ENCODE measurements at places on chromosomes 16 and 17.
A peak's percentile ranks its signal among the peaks of the same experiment; 100 is the strongest.

GRCh38 chr17:81376946-81377714, 18.1 kb upstream of the BAHCC1 start:
- no peak for DNase-seq

GRCh38 chr16:55725055-55725777, 69.4 kb downstream of the SLC6A2 start:
- no peak for DNase-seq

DNA sequence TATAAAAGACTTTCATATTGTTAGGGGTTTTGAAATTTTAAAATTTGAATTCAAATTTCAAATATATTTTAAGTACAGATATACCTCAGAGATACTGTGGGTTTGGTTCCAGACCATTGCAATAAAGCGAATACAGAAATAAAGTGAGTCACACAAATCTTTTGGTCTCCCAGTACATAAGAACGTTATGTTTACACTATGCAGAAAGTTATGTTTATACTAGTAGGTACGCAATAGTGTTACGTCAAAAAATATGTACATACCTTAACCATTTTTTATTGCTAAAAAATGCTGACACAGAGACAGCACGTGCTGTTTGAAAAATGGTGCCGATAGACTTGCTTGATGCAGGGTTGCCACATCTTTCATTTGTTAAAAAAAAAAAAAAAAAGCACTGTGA, 19.7 kb downstream of the NUP88 start:
- no peak for DNase-seq

- DNase-seq = no peak
These were observed 30.5 kb upstream of the TANC2 start for GRCh38 chr17:62935523-62935922.

DNA sequence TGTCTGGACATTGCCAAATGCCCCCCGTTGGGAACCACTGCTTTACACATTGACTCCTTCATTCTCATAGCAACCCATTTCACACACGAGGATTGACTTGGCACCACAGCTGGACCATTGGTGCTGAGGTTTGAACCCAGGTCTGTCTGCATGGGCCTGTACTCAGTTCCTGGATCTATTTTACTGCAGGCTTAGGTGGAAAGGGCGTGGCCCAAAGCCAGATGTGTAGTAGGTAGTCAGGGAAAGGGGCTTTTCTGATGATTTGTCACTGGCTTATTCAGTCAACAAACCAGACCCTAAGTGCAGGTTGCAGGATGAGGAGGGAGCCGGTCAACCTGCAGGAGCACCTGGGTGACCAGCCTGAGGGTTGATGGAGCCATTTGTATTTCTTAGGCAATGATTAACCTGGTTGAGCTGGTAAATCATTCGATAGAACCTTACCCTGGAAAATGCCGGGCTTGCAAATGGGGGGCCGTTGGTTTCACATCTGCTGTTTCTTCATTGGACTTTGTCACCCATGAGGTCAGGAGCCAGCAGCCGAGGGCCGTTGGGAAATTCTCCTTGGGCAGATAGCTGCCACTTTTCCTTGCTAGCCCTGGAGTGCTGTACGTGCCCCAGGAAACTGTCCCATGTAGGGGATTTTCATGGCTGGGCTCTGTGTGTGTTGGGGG, 104.4 kb downstream of the CMIP start:
- DNase-seq = no peak

GRCh38 chr16:89303617-89304016, 86.1 kb downstream of the ZNF778 start:
- no peak for DNase-seq

GRCh38 chr16:50093607-50094539, 28.1 kb downstream of the HEATR3 start:
- DNase-seq = no peak

DNA sequence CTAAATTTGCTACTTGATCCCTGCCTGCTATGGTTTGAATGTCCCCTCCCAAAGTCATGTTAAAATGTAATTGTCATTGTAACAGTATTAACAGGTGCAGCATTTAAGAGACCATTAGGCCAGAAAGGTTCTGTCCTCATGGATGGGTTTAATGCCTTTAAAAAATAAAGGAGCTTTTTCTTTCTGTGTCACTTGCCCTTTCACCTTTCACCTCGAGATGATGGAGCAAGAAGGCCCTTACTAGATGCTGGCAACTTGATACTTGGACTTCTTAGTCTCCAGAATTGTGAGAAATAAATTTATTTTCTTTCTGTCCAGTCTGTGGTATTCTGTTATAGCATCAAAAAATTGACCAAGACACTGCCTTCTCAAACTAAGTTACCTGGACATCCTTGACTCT, 98.5 kb downstream of the BRIP1 start:
- DNase-seq = no peak

DNA sequence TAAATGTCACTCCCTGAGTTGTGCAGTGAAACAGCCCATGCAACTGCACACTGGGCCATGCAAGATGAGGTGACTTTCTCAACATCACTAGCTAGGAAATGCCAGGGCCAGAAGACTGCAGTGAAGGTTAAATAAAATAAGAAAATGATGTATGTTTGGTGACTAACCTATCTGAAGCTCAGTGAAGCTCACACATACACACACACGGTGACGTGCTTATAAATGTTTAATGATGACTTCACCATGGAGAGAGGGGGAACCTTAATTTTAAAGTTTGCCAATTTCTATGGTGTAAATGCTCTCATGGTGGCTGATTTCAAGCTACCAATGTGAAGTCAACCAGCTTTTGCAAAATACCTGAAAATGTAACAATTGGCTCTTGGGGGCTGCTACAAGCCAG, 166.4 kb downstream of the MAF start:
- no peak for DNase-seq

DNA sequence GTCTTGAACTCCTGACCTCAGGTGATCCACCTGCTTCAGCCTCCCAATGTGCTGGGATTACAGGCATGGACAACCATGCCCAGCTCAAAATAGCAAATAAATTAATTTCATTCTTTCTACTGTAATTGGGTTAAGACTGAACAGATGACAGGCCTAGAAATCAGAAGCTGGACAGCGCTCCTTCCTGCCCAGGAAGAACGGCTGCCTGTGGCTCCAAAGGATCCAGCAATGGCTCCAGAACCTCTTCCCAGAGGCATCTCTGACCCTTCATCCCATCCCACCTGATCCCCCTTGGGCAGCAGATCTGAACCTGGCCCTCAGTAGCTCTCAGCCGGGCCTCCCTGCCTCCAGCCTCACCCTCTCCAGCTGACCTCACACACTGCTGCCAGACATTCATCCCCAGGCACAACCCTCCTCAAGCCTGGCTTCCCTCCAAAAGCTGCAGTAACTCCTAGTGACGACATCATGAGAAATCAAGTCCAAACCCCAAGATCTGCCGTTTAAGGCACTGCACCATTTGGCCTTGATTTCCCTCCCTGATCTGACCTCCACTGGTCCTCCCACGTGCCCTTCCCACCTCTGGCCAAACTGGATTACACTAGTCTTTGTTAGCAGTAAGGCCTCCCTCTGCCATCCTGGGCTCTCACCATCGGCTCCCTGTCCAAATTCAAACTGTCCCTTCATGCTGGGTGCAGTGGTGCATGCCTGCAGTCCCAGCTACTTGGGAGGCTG, 3.1 kb upstream of the MIF4GD start:
- no peak for DNase-seq

GRCh38 chr16:50699326-50700159, 6.1 kb downstream of the NOD2 start:
- DNase-seq = no peak

- DNase-seq = no peak
These were observed 218.6 kb downstream of the PRKCA start for GRCh38 chr17:66520999-66521398.

- DNase-seq = no peak
These were observed 21.9 kb upstream of the MAPK3 start for GRCh38 chr16:30144917-30145316.

GRCh38 chr17:83077411-83077810, 2.0 kb upstream of the METRNL start:
- DNase-seq = no peak

GRCh38 chr16:50015631-50016030, 9.4 kb upstream of the CNEP1R1 start:
- DNase-seq = no peak

- DNase-seq = no peak
These were observed 200.8 kb downstream of the PRKCB start for GRCh38 chr16:24036614-24037013.

DNA sequence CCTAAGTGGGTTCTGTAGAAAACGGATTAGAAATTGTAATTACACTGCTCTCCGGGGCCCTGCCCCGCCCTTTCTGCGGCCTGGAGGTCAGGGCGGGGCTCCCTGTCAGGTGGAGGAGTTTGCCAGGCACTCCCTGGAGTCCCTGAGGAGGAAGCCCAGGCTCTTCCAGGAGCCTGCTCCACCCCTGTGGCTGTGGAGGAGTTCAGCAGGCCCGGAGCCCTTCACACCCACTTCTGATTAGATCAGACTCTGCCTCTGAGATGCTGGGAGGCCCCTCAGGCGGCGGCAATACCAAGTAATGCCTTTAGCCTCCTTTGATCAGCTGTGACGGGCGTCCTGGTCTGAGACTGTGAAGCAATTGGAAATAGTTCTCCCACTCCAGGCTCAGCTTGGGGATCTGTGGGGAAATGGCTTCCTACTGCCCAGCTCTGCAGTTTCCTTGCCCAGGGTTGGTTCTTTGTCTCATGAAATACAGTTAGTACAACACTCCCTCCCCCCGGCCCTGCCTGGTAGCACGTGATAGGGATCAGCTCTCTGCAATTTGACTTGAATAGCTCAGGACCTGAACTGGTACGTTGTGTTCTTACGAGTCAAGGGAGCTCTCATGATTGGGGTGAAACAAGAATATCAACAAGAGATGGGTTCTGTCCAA, 22.3 kb downstream of the BAIAP2 start:
- DNase-seq = no peak

DNA sequence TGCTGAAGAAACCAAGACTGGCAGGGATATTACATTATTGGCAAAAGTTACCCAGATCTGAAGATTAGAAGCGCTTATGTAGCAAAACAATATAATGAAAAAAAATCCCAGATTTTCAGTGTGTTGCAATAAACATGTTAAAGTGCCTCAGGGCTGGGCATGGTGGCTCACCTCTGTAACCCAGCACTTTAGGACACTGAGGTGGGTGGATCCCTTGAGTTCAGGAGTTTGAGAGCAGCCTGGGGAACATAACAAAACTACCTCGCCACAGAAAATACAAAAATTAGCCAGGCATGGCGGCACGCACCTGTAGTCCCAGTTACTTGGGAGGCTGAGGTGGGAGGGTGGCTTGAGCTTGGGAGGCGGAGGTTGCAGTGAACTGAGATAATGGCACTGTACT, 6.8 kb downstream of the ZNF207 start:
- no peak for DNase-seq

DNA sequence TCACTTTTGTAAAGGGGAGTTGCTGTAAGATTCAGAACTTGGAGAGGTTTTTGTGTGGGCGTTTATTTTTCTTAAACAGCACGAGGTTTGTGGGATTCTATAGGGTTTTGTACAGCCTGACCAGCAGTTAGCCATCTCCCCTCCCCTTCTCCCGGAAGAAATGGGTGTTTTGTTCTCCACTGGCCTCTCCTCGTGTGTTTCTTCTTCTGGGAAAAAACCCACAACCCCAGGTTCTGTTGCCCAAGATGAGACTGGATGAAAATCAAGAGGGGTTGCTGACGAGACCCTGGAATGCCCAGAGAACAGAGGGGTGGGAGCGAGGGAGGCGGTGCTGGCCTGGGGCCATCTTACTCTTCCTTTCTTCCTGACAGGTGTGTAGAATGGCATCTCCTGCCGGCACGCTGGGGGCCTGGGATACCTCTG, 186.1 kb downstream of the MSI2 start:
- DNase-seq = no peak

GRCh38 chr16:503150-504071, 24.1 kb upstream of the CAPN15 start:
- no peak for DNase-seq

GRCh38 chr17:38797158-38797490, 2.2 kb downstream of the PIP4K2B start:
- no peak for DNase-seq

- peak; percentile 92 for DNase-seq
These were observed at the start of the genes SMG6 and SRR for GRCh38 chr17:2303204-2304188. SMG6 (minus strand) TSS chr17:2303785; CDS start chr17:2303720, 65 bp downstream. SRR (plus strand) TSS chr17:2303950; CDS start chr17:2315561, 11,611 bp downstream.

DNA sequence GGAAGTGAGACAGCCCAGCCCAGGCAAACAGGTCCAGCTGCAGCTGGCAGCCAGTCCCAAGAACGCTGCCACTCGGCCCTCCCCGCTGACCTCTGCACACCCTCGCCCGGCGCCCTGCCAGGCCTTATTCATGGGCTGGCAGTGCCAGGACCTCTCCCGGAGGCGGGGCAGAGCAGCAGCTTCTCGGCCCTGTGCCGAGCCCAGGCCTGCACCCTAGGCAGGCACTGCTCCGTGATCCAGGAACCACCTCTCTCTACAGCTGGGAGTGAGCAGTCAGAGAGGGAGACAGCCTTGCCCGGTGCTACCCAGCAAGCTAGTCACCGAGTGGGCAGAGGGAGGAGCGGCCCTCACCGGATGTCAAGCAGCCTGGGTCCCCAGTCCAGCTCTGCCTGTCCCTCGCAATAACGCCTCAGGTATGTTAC, 79.9 kb upstream of the CBX4 start:
- no peak for DNase-seq

DNA sequence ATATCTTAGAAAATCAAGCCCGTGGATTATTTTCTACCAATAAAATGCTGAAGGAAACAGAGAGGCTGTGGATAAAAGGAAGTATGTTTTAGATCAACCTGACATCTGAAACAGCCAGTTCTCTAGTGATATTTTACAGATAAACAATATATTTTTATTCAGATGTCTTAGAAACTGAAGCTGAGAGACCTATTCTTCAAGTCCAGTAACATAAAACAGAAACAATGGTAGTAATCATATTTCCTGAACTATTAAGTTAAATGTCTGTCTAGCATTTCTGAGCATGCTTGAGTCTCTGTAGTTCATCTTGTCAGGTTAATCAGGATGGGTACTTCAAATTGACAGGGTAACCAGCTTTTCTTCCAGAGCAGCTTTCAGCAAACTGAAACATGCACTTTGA, 449.6 kb upstream of the TOM1L1 start:
- DNase-seq = no peak

DNA sequence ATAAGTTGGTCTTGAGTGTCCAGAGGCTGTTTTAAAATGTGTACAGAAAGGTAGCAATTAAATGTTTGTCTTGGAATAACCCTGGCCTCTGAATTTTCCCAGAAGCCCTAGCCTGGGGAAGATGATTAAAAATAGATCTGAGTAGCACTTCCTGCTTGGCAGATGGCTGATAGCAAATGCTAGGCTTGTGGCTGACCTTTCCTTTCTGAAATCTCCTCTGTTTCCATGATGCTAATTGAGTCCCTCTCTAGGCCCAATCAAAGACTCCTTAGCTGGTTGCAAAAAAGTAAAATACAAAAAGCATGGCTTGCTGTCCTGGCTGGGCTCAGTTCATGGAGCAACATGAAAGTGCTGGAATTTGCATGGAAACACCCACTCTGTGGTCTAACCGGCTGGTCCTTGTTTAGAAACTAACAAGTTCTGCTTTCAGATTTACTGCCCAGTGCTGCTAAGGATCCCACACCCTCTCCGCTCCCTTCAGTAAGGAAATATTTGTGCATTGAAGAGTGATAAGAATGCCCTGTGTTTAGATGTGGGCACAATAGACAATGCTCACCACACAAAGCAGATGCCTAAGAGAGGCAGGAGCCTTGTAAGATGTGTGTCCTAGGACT, 40.8 kb downstream of the YPEL2 start:
- no peak for DNase-seq

Measured in stimulated activated CD8-positive, alpha-beta memory T cell treated with anti-CD3 and anti-CD28 coated beads, Interleukin-12 subunit alpha, Interleukin-12 subunit beta, amount 100 ng/mL, for 4 hours (primary cell).